ENCODE measurements at places on chromosomes 2 and 18.

- no peak for DNase-seq
Observed at GRCh38 chr18:70994116-70994515, 705.3 kb downstream of the SOCS6 start.

- no peak for DNase-seq
Observed at GRCh38 chr2:189648846-189649509, 12.3 kb upstream of the ASNSD1 start.

DNA sequence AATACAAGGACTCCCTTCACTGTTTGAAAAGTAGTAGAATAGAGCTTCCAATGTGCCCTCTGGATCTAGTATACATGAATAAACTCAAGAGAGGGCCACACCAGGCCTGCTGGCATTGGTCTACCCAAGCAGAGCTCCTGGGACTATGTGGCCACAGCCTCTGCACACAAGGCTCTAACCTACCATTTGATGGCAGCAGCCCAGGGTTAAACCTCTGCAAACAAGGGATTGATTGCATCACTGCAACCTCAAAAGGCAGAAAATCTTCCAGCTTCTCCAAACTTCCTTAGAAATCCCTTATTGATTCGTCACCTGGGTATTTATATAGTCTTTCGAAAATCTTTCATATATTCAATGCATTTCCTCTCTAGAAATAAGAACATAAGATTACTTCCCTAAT is 147.6 kb upstream of the SETBP1 start:
- DNase-seq = no peak

DNA sequence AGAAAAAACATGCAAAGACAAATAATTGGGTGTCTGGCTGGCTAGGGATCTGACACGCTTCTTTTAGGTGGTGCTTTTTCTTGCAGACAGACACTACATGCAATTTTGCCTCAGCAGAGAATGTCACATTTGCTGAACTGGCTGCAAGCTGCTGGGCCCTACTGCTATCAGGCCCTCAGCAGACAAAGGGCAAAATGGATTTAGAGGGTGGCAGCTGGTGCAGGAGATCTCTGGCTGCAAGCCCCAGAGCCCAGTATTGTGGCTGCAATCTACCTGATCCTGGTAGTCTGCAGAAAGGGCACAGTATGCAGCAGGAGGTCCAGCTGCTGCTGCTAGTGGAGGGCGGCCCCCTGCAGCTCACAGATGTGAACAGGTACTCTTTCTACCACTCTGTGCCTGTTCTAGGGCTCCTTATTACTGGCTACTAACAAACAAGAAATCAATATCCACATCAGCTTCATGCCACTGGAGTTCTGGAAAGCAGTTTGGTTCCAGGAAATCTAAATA is 796.7 kb upstream of the CELF4 start:
- no peak for DNase-seq

GRCh38 chr2:40823478-40823877 is 371.6 kb upstream of the SLC8A1 start:
- DNase-seq = no peak

DNA sequence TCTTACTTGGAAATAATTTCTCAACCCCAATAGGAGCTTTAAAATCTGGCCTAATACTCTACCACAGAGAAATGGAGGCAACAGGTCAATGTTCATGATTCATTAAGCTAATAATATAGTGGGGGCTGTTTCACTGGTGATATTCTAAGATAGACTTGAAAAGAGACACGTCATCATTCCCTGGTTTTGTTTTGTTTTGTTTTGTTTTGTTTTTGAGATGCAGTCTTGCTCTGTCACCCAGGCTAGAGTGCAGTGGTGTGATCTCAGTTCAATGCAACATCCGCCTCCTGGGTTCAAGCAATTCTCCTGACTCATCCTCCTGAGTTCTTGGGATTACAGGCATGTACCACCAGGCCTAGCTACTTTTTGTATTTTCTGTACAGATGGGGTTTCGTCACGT is 37.5 kb upstream of the SOS1 start:
- no peak for DNase-seq
